Effector memory CD8-positive, alpha-beta T cell (primary cell): ENCODE measurements at places on chromosomes 5 and 9.

DNA sequence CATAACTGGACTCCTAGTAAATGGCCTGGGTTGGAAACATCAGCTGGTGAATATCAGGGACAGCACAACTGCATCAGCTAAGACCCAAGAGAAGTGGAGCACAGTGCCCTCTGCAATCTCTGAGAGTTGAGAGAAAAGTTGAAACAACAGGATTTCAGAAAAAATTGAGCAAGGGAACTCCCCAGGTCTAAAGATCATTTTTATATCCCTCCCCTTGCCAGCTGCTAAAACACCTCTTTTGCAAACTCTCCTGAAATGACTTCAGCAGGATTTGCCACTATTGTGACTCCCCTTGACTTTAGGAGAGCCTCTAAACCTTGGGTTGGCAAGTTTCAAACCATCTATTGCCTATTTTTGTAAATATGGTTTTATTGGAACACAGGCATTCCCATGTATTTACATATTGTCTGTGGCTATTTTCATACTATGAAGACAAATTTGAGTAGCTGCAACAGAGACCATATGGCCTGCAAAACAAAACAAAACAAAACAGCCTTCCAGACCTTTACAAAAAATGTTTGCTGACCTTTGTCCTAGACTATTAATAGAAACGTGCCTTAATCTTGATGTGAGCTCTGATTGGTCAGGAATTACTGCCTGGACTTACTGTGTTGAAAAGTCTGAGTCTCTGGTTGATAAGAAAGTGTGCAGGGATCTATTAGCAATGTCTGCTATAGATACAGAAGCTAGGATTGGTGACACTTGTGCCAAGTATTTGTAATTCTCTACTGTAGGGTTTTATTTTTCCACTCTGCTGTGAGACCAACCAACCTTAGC lies 37.7 kb upstream of the PLPPR1 start:
- no peak for DNase-seq

- DNase-seq, result no peak
These were observed 1.1 kb upstream of the ICE1 start for GRCh38 chr5:5421149-5421960.

GRCh38 chr5:115388240-115388639 lies 91.8 kb upstream of the CCDC112 start:
- no peak for DNase-seq

DNA sequence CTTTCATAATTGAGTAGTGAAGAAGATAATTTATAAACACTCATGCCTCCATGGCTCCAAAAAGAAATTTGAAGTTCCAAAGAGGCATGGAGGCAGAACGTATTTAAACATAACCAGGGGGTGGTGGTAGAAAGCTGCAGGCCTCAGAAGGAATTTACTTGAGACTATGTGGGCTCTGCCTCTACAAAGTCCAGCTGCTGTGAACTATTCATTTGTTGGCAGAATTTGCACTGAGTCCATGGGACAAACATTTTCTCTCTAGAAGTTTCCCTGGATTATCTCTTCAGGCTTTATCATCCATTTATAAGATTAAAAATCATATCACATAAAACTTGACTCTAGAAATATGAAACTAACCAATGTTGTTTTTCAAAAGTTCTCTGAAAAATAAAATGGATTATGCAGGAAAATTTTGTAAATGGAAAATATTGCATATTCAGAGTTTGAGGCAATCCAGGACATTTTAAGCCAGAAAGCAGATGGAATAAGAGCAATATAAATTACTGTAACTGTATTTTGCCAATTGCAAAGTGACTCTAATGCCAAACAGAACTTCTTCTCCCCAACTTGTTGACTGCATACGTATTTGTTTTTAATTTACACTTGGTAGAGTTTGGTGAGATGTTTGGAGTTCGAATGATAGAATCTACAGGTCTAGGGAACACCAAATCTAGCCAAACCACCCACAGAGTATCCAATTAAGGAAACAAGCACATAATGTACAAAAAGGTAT lies 258.2 kb downstream of the ENC1 start:
- DNase-seq, result no peak

DNA sequence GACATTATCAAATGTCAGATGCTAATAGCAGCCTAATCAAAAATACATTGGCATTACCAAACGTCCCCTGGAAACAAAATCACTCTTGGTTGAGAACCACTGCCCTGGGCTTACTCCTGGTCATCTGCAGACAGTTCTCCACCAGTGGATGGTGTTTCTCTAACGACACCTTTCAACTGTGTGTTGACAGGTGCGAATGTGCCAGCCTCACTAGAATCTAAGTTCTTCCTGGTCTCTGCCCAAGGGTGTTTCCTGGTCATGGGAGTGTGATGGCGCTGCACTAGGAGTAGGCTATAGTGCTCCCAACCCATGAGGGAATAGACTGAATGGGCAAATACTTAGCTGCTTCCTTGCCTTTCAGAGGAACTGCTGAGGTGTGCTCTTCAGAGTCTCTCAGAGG lies 105.9 kb downstream of the MRPS27 start:
- no peak for DNase-seq

- DNase-seq, result no peak
These were observed 9.3 kb upstream of the NRARP start for GRCh38 chr9:137311171-137311985.

DNA sequence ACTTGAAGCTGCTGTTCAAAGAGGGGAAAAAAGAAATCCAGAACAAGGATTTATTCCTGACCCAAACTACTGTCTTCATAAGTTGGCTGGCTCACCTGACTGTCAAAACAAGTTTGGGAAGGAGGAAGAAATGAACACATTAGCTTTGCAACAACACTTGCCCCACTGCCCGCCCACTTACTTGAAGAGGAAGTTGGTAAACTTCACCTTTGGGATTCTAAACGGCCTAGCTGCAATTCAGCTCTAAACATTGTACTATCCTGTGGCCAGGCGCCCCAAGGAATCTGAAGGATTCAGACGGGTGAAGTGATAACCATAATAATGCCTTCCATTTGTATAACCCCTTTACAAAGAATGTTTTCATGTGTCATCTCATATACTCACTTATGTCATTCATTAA lies 199.4 kb downstream of the ARRDC3 start:
- DNase-seq, result no peak

DNA sequence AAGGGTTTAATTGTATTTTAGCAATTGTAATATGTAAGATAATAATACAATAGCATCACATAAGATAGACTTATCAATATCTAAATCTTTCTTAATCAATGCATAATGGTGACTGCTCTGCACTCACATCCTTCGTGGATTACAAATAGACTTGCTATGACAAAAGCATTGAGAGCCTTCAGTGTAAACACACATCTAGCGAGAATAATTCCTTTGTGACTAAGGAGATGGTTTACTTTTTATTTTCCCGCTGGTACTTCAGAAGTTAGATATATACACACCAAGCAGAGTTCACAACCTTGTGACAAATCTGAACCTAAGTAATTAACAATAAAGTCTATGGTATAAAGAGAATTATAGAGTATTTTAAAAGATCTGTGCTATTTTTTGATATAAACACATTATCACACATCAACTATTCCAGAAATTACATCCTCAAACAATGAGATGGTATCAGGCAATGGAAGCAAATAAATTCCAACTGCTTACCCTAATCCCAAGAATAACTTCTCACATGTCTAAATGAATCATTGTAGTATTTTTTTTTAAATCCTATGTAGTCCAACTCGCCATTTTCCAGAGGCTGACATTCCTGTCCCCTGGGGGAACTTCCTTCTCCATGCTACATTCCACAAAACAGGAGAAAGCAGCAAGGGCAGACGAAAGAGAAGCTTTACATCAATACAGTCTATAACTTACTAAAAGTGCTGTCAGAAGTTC lies 51.2 kb downstream of the MAPKAP1 start:
- no peak for DNase-seq

- peak; percentile 33 for DNase-seq
These were observed 1.3 kb upstream of the ANKRD18A start for GRCh38 chr9:38621434-38622287.

DNA sequence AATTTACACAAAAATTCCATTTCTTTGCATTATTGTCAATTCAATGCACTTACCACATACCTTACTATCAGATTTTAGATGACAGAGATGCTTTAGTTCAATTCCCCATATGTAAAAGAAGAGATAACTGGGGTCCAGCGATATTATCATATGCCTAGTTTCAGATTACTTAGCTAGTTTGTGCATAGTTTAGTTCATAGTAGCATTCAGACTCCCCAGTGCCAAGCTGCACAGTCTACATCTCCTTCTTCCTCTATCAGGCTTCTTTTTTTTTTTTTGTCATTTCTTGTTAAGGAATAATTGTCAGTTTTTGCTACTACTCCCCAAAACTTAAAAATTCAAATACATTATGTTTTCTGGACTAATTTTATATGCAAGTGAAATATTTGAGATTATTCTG lies 175.0 kb downstream of the SSBP2 start:
- DNase-seq, result no peak

DNA sequence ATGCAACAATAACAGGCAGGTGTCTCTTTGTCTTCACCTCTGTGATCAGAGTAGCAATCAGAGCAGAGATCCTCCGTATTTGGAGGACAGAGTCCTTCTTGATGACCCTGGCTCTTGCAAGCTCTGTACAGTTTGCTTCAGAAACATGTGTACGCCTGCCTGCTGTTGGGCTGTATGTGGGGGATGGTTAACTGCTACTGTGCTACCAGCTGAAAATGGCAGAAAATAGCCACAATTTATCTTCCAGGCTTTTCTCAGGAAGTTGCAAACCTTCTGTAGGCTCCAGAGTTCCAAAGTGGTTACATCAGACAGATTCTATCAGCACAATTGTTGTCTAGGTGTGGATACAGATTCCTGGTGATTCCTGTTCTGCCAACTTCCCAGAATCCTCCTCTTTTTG lies 35.5 kb downstream of the DDX46 start:
- no peak for DNase-seq

- no peak for DNase-seq
These were observed 41.9 kb downstream of the STK10 start for GRCh38 chr5:172145870-172146747.

DNA sequence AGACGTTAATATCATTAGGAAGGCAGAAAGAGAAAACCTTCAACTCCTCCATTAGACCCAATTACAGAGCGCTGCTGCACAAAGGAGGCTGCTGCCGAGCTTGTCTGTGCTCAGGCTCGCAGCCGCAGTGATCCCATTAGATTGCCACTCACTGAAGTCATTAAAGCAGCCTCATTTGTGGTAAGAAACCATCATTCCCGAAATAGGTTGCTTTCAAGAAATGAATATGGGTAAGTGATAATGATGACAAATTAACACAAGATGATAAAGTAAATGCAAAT lies 137.2 kb downstream of the CAVIN4 start:
- DNase-seq, result no peak

DNA sequence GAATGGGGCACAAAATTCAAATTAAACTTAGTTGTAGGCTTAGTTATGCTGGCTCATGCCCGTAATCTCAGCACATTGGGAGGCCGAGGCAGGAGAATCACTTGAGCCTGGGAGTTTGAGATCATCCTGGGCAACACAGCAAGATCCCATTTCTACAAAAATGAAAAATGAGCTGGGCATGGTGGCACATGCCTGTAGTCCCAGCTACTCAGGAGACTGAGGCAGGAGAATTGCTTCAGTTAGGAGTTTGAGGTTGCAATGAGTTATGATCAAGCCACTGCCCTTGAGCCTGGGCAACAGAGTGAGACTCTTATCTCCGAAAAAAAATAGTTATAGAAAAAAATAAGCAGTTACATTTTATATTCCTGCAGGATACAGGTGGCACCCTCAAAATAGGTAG lies 20.7 kb upstream of the GFPT2 start:
- DNase-seq, result no peak

DNA sequence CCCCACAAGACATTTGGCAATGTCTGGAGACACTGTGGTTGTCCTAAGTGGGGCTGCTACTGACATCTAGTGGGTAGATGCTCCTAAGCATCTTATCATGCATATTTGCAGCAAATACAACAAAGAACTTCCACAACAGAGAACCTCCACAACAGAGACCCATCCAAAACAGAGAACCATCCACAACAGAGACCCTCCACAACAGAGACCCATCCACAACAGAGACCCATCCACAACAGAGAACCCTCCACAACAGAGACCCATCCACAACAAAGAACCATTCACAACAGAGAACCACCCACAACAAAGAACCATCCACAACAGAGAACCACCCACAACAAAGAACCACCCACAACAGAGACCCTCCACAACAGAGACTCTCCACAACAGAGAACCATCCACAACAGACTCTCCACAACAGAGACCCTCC lies 32.8 kb downstream of the ARPC5L start:
- peak; percentile 41 for DNase-seq

DNA sequence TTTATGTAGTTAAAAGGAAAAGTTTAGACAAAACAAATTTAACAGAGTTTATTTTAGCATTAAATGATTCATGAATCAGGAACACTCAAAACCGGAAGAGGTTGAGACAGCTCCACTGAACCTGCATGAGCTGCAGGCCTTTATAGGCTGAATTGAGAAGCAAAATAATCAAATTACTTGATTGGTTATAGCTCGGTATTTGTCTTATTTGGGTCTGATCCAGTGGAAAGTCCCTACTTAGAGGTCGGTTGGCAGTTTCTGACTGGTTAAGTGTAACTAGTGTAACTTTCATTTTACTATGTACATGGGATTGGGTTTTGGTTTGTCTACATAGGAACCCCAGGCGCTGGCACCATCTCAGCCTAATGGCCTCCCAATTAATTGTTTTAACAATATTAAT lies 74.1 kb upstream of the PIK3R1 start:
- peak; percentile 7 for DNase-seq

DNA sequence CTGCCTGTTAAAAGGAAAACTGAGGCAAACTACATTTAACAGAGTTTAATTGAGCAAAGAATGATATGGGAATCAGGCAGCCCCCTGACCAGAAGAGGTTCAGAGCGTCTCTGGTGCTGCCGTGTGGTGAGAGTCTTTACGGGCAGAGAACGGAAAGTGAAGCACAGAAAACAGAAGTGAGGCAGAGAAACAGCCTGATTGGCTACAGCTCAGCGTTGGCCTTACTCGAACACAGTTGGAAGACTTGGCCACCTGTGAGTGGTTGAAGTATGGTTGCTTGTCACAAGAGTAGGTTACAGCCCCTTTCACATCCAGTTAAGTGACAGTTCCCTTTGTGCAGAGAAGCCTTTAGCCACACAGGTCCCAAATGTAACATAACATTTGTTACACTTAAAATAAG lies 16.9 kb upstream of the FBP1 start:
- no peak for DNase-seq

GRCh38 chr9:131738293-131739132 lies 1.4 kb downstream of the RAPGEF1 start:
- DNase-seq, result no peak

DNA sequence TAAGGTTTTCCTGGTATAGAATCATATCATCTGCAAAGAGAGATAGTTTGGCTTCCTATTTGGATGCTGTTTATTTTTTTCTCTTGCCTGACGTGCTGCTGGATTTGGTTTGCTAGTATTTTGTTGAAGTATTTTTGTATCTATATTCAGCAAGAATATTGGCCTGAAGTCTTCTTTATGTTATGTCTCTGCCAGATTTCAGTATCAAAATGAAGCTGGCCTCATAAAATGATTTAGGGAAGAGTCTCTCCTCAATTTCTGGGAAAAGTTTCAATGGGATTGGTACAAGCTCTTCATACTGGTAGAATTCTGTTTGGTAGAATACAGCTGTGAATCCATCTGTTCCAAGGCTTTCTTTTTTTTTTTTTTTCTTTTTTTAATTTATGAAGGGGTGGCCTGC lies 799.0 kb upstream of the TYRP1 start:
- no peak for DNase-seq

- DNase-seq, result no peak
These were observed 24.8 kb downstream of the IL6ST start for GRCh38 chr5:55969956-55970355.
